Right ventricle myocardium superior (tissue), 1 donor: ENCODE measurements at places on chromosomes 2 and 18. TPM values are rescaled to one million over a fixed set of nuclear protein-coding genes. Genes with fewer than 3 reads are reported as not detected.

DNA sequence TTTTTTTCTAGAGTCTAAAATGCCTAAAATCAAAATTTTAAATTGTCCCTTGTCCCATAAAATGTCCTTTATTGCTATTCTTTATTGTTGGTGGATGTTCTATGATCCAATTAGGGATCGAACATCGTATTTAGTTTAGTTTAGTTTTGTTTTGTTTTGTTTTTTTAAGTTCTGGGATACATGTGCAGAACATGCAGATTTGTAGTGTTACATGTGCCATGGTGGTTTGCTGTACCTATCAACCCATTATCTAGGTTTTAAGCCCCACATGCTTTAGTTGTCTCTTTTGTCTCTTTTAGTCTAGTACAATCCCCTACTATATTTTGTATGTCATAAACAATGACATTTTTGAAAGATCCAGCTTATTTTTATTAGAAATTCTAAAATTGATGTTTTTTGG, 8.8 kb upstream of the DSG1 start:
- DNase-seq: no peak

DNA sequence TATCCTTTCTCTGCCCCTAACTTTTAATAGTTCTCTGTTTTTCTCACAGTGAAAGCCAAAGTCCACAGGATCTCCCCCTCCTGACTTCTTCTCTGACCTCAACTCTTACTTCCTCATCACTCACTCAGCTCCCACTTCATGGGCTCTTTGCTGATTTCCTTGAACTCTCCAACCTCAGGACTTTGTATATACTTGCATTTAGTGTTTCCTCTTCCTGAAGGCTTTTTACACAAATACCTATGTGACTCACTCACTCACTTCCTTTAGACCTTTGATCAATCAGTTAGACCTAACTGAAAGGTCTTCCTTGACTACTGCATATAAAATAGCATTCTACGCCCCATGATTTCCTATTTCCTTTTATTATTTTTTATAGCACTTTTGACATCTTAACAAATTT, 233.1 kb upstream of the MEX3C start:
- DNase-seq: no peak

SPHKAP gene
- total RNA-seq: 113 TPM

DNA sequence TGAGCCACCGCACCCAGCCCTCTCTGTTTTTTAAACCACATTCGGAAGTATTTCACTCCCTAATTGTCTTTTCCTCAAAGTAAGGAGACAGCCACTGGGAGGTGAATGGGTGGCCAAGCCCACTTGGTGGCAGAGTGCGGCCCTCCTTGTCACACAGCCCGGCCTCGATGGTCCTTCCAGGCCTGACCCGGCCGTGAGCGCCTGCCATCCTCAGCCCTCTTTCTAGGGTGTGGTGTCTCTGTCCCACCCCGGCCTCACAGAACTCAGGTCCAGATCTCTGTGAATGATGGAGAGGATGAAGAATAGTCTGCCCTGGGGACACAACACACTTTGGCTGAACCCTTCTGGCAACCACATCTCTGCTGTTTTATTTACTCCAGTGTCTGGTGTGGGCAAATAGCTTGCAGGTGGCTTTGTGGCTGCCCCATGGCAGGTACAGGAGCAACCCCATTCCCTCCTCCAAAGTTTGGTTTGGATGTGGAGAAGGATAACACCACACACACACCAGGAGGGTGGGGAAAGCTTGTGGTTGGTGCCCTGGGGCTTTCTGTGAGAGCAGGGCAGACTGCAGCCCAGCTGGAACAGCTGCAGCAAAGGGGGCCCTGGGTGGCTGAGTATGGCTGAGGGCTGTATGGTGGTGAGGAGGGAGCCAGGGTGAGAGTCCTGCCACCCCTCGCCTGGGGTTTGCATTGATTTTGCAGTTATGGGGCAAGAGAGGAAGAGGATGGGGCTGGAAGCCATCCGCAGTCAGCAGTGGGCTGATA, 88.6 kb downstream of the FAM168B start:
- no peak for DNase-seq

- DNase-seq: no peak
These were observed 27.5 kb upstream of the EPAS1 start for GRCh38 chr2:46269544-46270273.

DNA sequence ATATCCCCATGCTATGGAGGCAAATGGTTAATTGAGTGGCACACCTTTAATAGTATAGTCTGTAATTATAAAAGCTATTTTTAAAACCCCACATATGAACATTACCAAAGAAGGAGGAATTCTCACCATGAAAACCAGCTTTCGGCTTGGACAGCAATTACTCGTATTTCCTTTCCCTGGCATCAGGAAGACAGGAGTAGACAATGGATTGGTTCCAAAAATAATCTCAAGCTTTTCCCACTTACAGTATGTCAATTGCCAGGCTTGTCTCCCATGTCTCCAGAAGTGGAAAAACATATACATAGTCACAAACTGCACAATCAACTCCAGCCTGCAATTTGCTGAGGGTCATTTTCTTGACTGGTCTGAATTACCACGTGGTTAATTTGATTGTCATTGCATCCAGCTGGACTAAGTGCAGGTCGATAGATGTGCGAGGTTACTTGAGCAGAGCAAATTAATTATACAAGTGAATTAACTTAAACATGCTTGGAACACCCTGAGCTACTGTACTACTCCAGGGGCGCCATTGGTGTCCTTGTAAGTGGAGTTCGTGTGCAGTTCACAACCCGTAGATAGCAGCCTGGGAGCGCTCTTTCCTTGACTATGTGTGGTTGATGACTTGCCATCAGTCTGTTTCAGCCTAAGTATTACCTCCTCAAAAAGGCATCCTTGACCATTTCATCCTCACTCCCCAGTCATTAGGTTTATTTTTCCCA, 124.3 kb upstream of the PELI1 start:
- DNase-seq: no peak

GRCh38 chr2:234993541-234993981, 41.7 kb downstream of the SH3BP4 start:
- no peak for DNase-seq

GRCh38 chr2:30705056-30705455, 102.2 kb downstream of the CAPN13 start:
- no peak for DNase-seq

DNA sequence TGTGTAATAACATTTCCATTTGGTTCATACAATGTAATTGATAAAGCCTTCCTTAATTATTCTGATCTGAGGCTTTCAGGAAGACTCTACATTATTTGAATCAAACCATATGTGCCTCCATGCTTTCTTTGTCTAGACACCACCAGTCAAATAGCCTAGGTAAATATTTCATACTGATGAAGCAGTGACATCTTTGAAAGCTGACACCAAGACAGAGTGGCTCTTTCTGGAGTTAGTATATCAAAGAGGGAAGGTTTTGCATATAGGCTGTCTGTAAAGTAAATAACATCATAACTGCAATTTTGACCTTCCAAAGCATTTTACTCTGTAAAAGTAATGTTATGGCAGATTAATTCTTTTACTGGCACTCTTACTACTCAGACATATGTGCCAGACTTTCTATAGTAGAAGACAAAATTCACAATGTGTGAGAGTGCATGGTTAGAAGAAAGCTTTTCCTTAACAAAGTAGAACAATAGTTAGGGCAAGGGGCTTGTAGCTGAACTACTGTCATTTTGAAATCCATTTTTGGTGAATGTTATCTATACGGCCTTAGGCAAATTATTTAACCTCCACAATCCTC, 177.3 kb downstream of the ERBB4 start:
- DNase-seq: no peak

GRCh38 chr2:191724015-191724414, 46.1 kb downstream of the NABP1 start:
- no peak for DNase-seq

CIB4 gene
- total RNA-seq: not detected

- DNase-seq: no peak
These were observed 29.8 kb downstream of the NFATC1 start for GRCh38 chr18:79425569-79425886.

FAP gene
- total RNA-seq: 0.62 TPM

CRYBA2 gene
- not detected for total RNA-seq

CHRNG gene
- not detected for total RNA-seq

GRCh38 chr2:181240844-181241243, 216.3 kb upstream of the ITGA4 start:
- DNase-seq: no peak

TWIST2 gene
- total RNA-seq: 1.9 TPM

GRCh38 chr18:76484749-76485387, 10.2 kb downstream of the ZNF516 start:
- no peak for DNase-seq

- DNase-seq: no peak
These were observed 65.8 kb upstream of the SPHKAP start for GRCh38 chr2:228247335-228247734.

DNA sequence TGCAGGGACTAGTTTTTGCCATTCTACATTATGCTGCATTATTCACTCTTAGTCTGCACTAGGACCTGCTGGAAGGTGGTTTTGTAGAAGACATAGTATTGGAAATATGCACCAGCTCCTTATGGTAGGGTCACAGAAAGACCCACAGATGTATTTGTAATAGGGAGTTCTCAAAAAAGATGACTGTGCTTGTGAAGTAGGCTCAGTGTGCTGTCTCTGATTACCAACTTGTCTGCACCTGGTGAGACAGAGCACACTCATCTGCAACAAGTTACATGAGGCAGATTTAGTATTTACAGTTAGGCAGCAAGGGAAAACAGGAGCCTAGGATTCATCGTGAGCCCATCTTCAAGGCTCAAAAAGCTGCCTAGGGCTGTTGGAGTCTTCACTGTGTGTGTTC, 29.4 kb downstream of the RHBDD1 start:
- DNase-seq: no peak

ADCYAP1 gene
- total RNA-seq: not detected
